ENCODE measurements at places on chromosomes 5 and 9. TPM values are rescaled to one million over a fixed set of nuclear protein-coding genes. Genes with fewer than 3 reads are reported as not detected.

GRCh38 chr5:52776116-52776515 lies 11.6 kb upstream of the ITGA1 start:
- DNase-seq = no peak

DNA sequence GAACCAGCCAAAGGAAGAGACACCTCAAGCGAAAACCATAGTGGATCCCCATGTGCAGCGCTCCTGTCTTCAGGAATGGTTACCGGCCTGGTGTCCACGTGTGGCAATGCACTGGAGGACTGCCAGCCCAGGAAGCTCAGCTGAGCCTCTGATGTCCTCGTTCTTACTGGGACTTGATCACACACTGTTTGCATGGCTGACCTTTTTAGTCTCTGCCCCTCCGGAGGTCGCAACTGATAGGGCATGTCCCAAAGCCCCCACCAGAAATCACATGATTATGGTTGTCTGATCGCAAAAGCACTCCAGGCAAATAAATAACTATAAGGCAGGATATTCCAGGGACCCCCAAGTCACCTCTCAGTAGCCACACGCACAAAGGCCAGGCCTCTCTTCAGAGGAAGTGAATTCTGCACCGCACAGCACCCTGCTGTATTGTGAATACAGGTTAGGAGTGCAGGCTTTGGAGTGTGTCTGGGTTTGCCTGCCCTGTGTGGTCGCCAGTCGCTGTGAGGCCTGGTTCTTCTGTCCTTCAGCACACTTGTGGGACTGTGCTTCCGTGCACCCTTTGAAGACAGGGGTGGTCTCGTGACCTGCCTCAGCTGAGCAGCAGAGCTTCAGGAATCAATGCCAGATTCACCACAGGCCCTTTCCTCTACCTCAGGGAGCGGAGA lies 13.4 kb upstream of the HABP4 start:
- no peak for DNase-seq

The SLC45A2 gene
- total RNA-seq = 0.15 TPM

GRCh38 chr5:80172067-80172695 lies 83.7 kb downstream of the SERINC5 start:
- DNase-seq = no peak

- no peak for DNase-seq
Measured at GRCh38 chr5:66520854-66521253, 75.3 kb upstream of the MAST4 start.

The CDH9 gene
- total RNA-seq = not detected

DNA sequence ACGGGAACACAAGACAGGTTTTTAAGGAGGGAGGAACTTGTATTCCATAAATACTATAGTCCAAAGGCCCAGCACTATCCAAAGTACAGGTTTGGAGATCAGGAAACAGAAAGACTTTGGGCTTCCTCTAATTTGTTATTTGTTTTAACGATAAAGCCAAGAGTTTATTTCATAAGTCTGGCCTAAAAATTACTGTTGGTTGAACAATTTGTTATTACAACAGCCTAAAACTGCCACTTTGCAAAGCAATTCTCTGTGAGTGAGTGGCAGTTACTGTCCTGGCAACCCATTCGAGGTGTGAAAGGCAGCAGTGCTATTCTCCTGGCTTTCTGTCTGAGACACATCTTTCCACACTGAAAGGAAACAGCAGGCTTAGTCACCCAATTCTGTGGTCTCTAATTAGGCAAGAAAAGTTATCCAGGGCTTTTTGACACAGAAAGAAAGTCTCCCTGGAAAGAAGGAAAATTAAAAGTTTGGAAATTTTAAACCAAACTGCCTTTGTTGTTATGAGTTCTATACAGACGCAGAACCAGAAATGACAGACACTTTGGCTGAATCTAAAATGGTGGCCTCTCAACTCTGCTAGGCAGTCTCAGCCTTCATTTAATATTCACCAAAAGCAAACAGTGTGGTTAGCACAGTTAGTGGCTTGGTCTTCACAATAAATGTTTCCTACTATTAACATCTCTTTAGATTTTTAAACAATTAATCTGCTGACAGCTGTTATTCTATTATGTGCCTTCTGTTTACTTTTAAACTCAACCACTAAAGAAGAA lies 33.9 kb downstream of the PSMB7 start:
- DNase-seq = no peak

GRCh38 chr5:42109006-42109572 lies 184.0 kb downstream of the FBXO4 start:
- no peak for DNase-seq

- no peak for DNase-seq
Measured at GRCh38 chr9:131593091-131593820, 47.9 kb downstream of the PRRT1B start.

DNA sequence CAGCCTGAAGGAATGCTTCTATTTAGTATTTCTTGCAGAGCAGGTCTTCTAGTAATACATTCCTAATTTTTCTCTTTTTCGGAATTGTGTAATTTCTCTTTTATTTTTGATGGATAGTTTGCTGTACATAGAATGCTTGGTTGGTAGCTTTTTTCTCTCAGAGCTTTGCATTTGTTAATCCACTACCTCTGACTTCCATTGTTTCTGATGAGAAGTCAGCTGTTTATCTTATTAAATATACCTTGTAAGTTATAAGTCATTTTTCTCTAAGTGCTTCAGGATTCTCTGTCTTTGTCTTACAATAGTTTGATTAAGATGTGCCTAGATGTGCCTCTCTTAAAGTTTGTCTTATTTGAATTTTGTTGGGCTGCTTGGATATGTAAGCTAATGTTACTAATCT lies 101.9 kb downstream of the HTR1A start:
- DNase-seq = no peak

GRCh38 chr9:35548571-35548970 lies 56.5 kb upstream of the TESK1 start:
- DNase-seq = no peak

GRCh38 chr5:96404191-96404867 lies 28.7 kb downstream of the PCSK1 start:
- DNase-seq = no peak

- no peak for DNase-seq
Measured at GRCh38 chr9:26955222-26955903, 849 bp upstream of the IFT74 start.

The NINJ1 gene
- total RNA-seq = 38.4 TPM

GRCh38 chr9:81871695-81872094 lies 56.5 kb upstream of the SPATA31D4 start:
- DNase-seq = no peak

DNA sequence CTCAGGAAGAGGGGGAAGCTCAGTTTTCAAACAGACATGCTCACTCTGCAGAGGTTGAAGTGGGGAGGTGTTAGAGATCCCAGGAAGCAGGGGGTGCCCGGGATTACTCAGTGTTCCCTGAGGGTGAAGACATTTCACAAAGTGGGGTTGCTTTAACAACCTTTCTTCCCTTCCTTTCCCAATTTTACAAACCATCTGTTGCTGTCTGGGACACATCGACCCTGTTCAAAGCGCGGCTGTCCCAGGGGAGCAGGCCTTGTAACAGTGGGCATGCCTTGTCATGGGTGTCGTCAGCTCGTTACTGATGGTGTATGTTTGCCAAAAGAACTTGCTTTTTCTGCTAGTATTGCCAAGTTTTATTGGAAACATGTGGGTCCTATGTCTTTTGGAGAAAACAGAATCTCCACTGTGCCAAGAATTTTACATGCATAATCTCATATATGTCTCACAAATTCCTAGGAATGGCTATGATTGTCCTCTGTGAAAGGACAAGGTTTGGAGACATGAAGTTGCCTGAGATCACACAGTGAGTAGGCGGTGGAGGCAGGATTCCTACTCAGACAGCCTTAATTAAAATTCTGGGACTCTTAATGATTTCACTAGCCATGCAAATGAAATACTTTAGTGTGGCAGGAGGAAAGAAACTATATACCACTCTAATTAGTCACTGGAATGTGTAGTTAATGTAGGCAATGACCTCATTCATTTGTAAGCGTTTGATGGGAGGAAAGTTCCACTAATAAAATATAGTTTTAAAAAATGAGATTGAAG lies 198.9 kb downstream of the NXNL2 start:
- peak; percentile 83 for DNase-seq

DNA sequence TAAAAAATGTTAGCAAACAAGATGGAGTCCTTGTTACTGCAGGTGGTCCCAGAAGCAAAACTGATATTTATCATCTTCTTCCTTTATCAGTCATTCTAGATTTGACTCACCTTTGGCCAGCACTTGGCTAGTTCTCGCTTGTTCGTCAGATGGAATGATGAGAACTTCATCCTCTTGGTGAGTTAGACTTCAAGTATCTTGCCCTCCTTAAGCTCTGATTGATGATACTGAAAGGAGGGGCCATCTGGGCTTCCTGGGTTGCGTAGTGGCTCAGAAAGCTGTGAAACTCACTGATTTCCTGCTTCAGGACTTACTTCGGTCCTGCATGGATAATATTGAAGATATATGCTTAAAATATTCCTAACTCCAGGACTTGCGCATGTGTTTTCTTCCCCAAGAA lies 1248.2 kb upstream of the CDH9 start:
- no peak for DNase-seq

GRCh38 chr9:132858751-132859150 lies 19.3 kb downstream of the AK8 start:
- no peak for DNase-seq

The FOXD4L6 gene
- total RNA-seq = 0.15 TPM

The CSF1R gene
- total RNA-seq = 41.6 TPM

The PCDHB4 gene
- 1.6 TPM for total RNA-seq

The PNPLA7 gene
- 6.1 TPM for total RNA-seq

The SEMA4D gene
- 17.5 TPM for total RNA-seq

- no peak for DNase-seq
Measured at GRCh38 chr5:170439223-170439943, 50.2 kb upstream of the KCNMB1 start.

GRCh38 chr5:40480392-40480791 lies 199.3 kb upstream of the PTGER4 start:
- no peak for DNase-seq

GRCh38 chr5:1658665-1659064 lies 134.9 kb upstream of the LPCAT1 start:
- DNase-seq = no peak

The ADAMTS13 gene
- 2.3 TPM for total RNA-seq

DNA sequence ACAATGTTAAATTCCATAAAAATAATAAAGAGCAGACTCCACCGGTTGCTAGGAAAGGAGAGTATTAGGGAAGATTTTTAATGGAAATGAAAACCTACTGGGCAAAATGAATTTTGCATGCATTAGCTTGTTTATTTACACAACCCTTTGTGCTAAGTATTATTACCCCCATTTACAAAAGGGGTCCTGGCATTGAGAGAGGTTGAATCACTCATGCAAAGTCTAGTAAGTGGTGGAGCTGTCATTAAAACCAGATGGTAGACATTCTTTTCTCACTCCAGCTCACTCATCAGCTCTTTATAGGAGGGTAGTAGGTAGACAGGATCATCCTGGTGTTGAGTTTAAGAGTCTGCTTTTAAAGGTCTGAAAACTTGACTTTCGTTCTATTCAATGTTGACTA lies 395.1 kb downstream of the PLK2 start:
- no peak for DNase-seq

GRCh38 chr5:39808656-39809055 lies 383.9 kb upstream of the DAB2 start:
- no peak for DNase-seq

The DIPK1B gene
- 35.2 TPM for total RNA-seq

GRCh38 chr5:124847907-124848306 lies 101.5 kb upstream of the ZNF608 start:
- DNase-seq = no peak

- DNase-seq = no peak
Measured at GRCh38 chr9:38214432-38214831, 145.4 kb upstream of the SHB start.

The TAF1L gene
- total RNA-seq = not detected

DNA sequence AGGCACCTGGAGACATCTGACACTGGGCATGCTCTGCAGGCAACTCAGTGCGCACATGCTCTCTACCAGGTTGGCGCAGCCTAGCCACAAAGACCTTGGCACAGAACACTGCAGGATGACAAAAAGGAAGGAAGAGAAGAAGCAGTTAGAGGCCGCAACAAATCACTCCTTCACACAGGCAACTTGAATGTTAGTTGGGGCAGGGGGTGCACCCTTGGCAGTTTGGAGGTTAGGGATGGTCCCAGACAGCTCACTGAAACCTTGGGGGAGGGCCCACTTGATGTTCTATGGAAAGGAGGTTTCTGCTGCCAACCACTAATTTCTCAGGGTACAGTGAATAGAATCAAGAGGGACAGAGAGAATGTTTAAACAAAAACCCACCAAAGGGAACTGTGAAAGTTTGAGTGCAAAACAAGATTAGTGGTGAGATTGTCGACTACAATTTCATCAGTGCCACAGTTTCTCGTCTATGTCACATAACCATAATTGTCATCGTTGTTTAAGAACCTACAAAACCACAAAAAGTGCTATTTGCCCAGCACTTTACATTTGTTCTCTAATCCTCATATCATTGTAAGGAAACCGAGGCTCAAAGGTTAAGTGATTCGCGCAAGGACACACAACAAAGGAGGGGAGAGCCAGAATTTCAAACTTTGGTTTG lies 48.7 kb downstream of the FBXW11 start:
- no peak for DNase-seq

- peak; percentile 95 for DNase-seq
Measured at GRCh38 chr5:176837707-176838115, 27.4 kb downstream of the UNC5A start.

- no peak for DNase-seq
Measured at GRCh38 chr5:114734238-114734637, 372.4 kb downstream of the KCNN2 start.

GRCh38 chr9:83688921-83689320 lies 18.8 kb downstream of the UBQLN1 start:
- DNase-seq = no peak

The TMEM252 gene
- total RNA-seq = 0.18 TPM

- no peak for DNase-seq
Measured at GRCh38 chr5:61351733-61352132, 19.7 kb downstream of the ZSWIM6 start.

- DNase-seq = no peak
Measured at GRCh38 chr5:72372331-72372730, 52.2 kb downstream of the PTCD2 start.

- no peak for DNase-seq
Measured at GRCh38 chr5:160324886-160325285, 12.5 kb upstream of the CCNJL start.

The SET gene
- 158 TPM for total RNA-seq

Measured in left cardiac atrium (tissue), 4 donors.